SW 1271 (cell line): ENCODE measurements at places on chromosomes 4 and X.

GRCh38 chrX:154300816-154301215 lies 5.2 kb downstream of the TKTL1 start:
- DNase-seq: no peak

DNA sequence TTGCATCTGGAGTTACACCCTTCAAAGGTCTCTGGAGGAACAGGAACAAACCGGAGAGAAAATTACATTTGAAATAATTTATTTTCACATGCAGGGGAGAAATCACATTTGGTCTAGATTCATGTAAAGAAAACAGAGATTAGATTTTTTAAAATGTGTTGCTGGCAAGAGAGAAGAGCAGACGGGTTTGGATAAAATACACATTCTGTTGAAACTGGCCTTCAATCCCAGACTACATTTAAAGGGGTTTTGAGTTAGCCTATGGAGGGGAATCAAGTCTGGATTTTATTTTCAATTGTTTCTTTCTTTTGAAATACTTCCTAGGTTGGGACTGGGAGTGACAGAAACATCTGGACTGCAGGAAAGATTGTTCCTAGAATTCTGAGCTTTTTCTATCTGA lies 180.8 kb downstream of the NHS start:
- DNase-seq: no peak

- no peak for DNase-seq
Observed at GRCh38 chrX:154351183-154352011, 23.0 kb downstream of the FLNA start.

GRCh38 chr4:147773261-147774184 lies 41.6 kb downstream of the ARHGAP10 start:
- no peak for DNase-seq

DNA sequence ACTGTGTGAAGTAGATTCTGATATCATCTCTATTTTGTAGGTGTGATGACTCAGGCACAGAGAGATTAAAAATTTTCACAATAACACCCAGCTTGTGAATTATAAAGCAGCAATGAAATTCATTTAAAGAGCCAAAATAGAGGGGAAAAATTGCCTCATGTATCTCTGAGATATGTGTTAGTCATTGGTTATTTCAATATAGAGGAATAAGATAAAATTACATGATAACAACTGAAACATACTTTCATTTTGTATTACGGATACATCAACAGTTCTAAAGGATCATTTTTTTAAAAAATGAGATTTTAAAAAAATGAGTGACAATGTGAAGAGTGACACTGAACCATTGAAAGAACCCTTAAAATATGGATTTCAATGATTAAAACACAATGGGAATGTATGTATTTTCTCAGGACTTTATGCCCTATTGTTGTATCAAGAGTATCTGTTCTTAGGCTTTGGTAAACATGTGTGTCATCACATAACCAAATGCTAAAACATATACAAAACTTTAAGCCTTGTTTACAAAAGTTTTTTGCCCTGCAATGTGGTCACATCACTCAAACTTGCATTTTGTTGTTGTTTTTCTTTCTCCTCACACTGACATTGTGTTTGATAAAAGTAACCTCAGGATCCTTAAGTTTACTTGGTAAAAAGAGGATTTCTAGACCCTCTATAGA lies 221.3 kb downstream of the ANTXR2 start:
- no peak for DNase-seq

- DNase-seq: no peak
Observed at GRCh38 chr4:112113864-112114263, 31.4 kb upstream of the FAM241A start.

- no peak for DNase-seq
Observed at GRCh38 chrX:17710871-17711301, 26.4 kb upstream of the SCML1 start.
